ENCODE measurements at places on chromosomes 6 and 20.

DNA sequence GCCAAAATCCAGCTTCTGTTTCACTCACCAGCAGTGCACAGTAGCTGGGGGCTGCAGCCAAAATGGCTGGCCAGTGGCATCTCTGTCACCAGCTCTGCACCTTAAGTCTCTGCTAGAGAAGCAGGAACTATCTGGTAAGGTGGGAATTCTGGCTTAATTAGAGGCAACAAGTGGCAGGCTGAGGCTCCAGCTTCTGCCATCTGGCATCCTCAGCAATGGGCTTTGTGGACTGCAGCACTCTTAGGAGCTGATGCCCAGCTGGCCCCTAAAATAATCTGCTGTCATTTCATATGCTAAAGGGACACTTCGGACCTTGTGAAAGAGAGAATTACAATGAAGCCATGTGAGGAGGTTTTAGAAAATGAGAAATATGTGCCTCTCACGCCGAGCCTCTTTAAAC, 4.6 kb upstream of the CLDN20 start:
- no peak for DNase-seq

- DNase-seq: no peak
Observed at GRCh38 chr6:487956-488355, 96.4 kb downstream of the IRF4 start.

- DNase-seq: no peak
Observed at GRCh38 chr6:90500458-90500857, 86.4 kb downstream of the MAP3K7 start.

- DNase-seq: no peak
Observed at GRCh38 chr20:23584434-23585199, 16.3 kb upstream of the CST9L start.

GRCh38 chr20:62734881-62735280, 26.2 kb downstream of the NTSR1 start:
- DNase-seq: no peak

DNA sequence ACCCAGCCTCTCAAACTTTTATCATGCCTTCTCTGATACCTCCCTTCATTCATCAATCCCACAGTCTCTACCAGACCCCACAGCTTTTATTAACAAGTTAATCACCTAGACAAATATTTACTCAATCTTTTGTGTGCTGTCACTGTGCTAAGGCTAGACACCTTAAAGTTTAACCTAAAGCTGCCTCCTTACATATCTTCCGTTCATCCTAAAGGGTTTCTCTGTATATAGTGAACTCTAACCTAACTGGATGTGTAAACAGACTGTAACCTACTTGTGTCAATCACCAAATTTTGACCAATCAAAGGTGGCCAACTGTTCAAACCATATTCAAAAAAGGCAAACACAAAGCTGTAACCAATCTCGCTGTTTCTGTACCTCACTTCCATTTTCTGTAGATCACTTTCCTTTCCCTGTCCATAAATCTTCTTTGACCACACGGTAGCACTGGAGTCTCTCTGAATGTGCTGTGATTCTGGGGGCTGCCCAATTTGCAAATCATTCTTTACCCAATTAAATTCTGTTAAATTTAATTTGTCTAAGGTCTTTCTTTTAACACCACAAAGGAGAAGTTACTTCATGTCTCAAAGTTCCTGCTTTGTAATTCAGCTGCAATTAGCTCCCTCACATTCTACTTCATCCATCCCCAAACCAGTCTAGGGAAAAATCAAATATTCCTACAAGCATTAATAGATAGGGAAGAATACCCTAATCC, 72.5 kb downstream of the ARHGAP18 start:
- DNase-seq: no peak

DNA sequence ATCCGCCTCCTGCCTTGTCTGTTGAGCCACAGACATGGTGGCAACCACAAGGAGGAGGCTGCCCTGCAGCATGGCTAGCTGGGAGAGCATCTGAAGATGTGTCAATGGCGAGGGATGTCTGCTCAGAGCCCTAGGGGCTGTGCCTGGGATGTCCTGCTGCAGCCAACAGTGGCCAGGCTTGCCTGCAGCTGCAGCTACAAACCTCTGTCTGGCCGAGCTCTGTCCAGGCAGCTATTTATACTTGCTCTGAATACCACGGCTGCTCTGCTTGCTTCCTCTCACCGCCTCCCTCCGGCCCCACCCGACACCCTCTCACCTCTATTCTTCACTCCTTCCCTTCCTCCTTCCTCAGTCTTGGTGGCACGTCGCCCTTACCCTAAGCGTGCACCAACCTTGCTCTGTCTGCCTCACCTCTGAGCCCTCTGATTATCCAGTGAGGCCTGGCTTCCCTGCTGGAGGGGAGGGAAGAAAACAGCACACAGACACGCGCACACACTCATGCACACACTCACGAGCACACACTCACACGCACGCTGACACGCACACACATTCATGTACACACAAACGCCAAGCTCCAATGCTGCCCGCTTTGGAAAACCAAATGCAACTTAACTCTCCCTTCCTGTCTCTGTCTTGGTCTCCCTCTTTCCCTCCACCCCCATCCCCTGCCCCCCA, at the start of gene ANGPT4:
ANGPT4 (minus strand) TSS at position 210 of the 675 bp plus-strand sequence; CDS start at position 90, 120 bp downstream.
- DNase-seq: no peak

GRCh38 chr6:122806291-122806690, 17.2 kb downstream of the SMPDL3A start:
- no peak for DNase-seq

DNA sequence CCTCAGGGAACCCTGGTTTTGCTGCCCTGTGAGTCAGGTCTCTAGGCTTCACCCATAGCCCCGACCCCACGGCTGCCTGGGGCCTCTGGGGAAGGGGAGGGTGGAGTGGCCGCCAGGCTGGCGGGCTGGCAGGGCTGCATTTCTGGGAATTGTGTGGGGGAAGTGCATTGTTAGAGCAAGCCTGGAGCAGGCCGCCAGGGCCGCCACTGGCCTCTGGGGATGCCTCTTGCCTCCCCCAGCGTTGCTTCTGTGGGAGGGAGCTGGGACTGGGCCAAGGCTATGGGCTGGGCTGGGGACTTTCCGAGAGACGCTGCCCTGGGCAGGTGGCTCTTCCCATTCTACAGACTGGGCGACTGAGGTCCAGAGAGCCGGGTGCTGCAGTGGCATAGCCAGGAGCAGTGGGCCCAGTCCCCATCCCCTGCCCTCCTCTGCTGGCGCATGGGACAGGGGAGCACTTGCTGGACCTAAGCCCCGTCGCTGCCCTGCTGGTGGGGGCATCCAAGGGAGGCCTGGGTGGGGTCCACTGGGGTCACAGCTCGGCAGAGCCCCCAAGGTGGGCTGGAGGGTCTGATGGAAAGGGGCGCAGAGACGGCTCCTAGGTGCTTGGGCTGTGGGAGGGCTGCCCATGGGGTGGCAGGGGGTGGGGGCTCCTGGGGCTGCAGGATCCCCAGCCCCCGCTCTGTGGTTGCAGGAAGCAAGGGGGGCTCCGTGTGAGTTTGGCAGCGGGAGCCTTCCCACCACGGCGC, 6.6 kb upstream of the SOX18 start:
- DNase-seq: no peak

DNA sequence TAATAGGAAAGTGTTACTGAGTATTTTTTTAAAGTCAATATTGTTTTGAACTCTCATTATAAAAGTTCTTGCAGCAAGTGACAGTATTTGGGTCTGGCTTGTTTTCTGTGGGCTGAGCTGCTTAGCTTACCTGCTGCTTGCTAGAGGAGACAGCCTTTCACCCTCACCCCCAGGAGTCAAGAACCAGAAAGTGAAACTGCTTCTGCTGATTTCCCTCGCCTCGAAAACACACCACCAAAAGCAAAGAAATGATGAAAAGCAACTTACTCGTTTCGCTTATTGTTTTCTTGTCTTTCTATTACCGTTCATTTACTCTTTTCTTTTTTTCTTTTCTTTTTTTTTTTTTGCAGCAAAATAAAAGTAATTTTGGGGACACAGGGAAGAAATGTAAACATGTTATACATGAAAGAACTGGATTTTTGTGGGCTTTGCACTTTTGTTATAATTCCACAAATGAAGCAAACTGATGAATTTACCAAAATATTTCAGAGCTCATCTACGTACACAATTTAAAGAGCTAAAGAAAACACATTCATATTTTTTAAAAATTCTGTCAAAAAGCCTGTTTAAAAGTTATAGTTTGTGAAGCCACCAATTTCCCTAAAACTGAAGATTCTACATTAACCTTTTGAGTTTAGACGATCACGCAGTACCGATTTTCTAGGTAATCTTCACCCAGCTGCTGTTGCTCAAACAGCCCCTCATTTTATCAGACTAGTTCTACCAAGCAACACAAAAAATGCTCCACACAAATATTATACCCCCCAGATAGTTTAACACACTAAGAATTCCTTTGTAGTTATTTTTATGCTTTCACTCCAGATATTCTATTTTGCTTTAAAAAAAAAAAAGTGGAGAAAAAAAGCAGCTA, 1.7 kb downstream of the SCML4 start:
- no peak for DNase-seq

GRCh38 chr6:111129013-111129412, 41.7 kb downstream of the SLC16A10 start:
- no peak for DNase-seq

GRCh38 chr20:54197621-54198604, 10.0 kb upstream of the PFDN4 start:
- peak; percentile 63 for DNase-seq

- no peak for DNase-seq
Observed at GRCh38 chr6:164195942-164196281, 781.4 kb downstream of the QKI start.

DNA sequence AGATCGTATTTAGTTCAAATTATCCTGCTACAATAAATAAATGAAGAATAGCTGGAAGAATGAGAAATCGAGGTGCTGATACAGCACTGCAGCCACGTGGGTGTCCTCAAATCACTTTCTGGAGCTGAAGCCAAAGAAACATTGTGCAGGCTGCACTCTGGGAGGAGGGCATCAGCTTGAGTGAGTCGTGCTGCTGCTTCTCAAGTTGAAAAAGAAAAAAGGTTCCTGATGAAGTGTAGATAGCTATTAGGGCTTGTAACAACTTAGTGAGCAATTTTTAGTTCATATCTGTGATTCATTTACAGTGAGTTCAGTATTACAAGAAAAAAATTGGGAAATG, 40.5 kb downstream of the DSE start:
- no peak for DNase-seq

DNA sequence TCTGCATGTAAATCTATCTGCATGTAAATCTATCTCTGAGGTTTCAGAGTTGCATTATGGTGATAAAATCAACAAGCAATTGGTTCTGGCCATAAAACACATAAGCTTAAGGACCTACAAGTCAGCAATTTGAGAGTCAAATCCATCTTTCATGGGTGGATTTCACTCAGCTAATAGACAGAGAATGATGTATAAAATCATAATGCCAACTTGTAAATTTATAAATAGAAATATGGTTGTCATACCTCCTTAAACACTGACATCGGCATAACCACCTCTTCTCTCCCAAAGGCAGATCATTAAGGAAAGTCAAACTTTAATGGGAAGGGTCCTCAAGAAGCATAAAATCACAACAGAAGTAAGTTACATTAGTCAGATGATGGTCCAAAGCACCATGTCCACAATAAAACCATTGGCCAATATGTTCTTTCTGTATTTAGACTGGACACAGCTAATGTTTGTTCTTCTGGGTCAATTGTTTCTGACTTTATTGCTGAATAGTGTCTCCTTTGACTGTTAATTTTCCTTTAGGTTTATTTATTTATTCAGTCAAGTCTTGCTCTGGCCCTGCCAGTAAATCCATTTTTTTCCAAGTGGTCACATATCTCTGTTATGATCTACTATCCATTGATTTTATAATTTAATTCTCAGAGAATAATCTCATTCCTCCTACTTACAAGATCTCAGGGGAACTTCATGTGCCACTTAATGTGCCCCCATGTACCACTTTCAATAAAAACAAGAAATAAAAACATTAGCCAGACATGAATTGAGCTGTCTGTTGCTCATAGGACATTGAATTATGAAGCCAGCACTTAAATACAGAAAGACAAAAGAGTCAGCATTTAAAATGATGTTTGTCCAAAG, 382.9 kb upstream of the IRAK1BP1 start:
- no peak for DNase-seq

DNA sequence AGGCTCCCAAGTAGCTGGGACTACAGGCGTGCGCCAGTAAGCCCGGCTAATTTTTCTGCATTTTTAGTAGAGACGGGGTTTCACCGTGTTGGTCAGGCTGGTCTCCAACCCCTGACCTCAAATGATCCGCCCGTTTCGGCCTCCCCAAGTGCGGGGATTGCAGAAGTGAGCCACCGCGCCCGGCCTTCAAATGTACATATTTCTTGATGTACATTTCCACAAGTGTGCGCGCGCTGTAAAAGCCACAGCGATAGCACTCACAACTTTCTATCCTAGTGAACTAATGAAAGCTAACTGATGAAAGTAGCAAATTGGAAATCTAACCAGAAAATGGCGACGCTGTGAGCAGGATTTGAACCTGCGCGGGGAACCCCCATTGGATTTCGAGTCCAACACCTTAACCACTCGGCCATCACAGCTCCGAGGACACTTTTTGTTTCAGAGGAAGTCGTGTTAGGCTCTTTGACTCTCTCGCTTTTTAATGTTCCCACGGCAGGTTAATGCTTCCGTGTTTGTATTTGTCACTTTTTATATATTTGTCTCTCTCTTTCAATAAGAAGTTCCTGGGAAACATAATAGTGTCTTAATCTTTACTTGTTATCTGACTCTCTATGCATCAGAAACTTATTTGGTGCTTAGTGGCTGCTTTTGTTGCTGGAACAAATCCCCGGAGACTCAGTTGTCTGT, 199.4 kb upstream of the ZNF184 start:
- DNase-seq: no peak
